CD8-positive, alpha-beta memory T cell (primary cell): ENCODE measurements at places on chromosomes 16 and 17. TPM values are rescaled to one million over a fixed set of nuclear protein-coding genes. Genes with fewer than 3 reads are reported as not detected.

DNA sequence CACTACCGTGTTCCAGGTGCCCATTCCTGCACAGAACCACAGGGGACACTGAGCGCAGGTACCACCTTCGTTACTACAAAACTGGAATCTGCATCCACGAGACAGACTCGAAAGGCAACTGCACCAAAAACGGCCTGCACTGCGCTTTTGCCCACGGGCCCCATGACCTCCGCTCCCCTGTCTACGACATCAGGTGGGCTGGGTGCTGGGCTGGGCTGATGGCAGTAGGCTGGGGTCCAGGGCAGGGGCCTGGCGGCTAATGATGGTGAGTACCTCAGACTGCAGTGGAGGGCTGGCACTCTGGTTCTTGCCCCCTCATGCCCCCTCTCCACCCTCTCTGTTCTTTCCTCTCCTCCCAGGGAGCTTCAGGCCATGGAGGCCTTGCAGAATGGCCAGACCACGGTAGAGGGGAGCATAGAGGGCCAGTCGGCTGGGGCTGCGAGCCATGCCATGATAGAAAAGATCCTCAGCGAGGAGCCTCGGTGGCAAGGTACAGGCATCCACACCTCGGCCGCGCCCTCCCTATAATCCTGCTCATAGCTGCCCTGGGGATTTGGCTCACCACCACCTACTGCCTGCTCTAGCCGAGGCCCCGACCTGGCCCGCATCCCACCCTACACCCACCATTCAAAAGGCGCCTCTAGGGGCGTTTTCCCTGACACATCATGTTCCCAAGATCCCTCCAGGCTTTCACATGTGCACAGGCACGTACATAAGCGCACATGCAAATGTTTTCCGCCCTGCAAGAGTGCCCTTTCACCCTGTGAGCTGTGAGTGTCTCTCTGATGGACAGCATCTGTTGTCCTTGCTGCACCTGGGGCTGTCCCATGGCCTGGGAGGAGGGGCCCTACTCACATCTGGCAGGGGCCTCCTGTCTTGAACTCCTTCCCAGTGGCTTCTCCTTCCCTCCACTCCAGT lies 27.7 kb downstream of the UNK start:
- no peak for DNase-seq

DNA sequence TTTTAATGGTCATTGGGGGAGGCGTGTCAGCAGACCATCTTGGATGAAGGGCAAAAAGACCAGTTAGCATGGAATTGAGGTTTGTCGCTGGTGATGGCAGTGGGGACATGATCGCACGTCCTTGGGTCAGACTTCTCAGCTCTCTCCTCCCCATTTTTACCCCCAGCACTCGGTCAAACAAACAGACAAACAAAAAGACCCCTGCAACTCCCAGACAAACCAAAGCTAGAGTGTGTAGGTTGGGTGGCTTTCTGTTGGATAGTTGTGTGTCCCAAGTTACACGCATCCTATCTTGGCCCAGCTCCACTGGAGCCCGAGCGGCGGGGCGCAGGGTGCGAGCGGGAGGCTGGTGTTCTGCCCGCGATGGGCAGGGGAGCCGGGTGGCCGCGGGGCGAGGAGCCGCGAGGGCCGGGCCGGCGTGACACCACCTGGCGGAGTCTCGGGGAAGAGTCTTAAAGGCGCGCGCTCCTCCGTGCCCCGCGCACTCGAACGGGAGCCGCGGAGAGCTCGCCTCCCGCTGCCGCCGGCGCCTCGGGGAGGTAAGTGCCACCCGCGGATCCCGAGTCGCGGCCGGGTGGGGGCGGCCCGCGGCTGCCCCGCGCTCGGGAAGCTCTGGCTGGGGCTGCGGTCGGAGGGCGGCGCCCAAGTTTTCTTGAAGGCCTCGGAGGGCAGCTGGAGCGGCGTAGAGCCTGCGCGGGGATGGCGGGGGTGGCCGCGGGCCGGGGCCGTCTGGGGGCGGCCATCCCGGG lies 18.5 kb upstream of the NTN1 start:
- no peak for DNase-seq

GRCh38 chr16:87538594-87538993 lies 45.8 kb upstream of the ZCCHC14 start:
- no peak for DNase-seq

DNA sequence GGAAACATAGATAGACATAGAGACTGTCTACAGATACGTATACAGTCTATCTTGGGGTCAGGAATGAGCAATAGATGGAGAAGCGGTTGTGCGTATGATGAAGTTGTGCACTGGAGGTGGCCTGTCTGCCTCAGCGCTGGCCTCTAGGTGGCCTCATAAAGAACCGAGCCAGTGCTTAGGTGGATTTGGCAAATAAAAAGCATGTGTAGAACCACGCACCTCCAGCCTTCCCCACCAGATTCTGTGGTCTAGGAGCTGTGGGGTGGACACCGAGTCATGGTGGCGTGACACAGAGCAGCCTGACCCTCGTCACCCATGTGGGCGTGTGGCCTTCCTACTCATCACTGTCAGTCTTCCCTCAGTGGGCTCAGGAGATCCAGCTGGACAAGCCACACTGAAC lies 34.0 kb downstream of the PGS1 start:
- DNase-seq: no peak

DNA sequence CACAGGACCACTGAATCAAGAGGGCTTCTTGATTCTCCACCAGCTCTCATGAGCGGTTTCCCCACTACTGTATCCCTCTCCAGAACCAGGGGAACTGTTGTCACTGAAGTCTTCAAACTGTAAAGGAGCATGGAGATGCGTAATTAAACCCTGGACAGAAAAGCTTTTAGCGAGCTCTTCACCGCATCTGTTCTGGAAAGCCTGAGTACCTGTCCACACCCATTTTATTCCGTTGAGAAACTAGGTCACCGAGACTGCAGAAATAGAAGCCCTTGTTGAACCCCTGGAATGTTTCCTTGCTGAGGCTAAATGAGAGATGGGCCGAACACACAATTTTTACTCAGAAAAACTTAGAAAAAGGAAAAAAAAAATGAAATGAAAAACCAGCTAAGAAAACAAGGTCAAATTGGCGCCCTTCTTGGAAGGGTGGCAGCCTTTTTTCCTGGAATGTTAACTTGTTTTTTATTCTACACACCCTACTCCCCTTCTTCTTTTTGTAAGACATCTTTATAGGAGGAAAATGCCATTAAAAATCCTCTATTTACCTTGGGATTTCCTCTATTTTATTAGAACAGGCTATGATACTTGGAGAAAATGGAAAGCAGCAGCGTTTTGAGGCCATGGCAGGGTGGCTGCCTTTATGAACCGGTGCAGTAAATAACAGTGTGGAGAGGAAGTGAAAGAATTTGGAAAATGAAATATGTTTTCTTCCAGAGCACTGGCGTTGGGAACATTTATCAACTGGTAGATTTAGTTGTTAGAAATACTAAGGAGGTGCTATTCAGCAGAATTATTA lies 52.6 kb upstream of the CRISPLD2 start:
- DNase-seq: no peak

GRCh38 chr17:76277300-76278267 lies 12.4 kb downstream of the UBALD2 start:
- no peak for DNase-seq

DNA sequence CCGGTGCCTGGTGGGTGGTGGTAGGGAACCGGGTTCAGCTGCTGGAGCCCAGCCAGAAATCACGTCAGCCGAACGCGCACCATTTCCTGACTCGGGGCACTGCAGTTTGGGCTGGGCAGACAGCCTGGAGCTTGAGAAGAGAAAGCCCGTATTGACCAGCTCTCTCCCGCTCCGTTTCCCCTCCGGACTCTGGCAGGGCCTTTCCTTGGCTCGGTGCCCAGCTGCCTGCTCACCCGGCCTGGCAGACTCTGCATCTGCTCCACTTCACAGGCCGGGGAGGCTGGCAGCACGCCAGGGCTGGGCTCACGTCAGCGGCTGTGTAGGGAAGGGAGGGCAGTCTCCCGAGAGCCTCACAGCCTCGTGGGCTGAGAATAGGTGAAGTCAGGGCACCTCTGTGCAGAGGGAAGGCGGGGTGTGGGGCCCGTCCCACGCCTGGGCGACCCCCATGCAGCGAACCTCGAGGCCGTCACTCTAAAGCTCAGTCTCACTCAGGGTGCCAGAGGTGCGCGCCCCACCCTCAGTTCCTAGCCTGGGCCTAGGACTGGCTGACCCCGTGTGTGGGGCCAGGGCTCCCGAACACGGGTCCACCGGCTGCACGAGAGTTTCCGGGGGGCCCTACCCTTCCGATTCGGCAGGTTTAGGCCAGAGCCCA lies 59.1 kb downstream of the OR1D5 start:
- no peak for DNase-seq

The SPATA22 gene
- not detected for total RNA-seq
